Hepatic stellate cell (primary cell): ENCODE measurements at places on chromosomes 16 and 17.

GRCh38 chr16:2493605-2494004 lies 18.7 kb downstream of the TBC1D24 start:
- no peak for DNase-seq

DNA sequence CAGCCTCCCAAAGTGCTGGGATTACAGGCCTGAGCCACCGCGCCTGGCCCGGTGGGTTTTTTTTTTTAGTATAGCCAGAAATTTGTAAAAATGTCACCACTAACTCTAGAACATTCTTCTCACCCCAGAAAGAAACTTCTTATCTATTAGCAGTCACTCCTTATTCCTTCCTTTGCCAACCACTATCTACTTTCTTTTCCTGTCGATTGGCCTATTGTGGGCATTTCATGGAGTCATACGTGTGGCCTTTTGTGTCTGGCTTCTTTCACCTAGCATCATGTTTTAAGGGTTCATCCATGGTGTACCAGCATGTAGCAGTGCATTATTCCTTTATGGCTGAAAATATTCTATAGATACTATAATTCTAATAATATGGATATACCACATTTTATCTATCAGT lies 3.6 kb downstream of the CYB5D2 start:
- DNase-seq, result no peak

GRCh38 chr16:71746442-71747046 lies 22.0 kb upstream of the PHLPP2 start:
- peak; percentile 48 for DNase-seq

GRCh38 chr16:89052890-89053724 lies 40.5 kb upstream of the ACSF3 start:
- DNase-seq, result no peak

DNA sequence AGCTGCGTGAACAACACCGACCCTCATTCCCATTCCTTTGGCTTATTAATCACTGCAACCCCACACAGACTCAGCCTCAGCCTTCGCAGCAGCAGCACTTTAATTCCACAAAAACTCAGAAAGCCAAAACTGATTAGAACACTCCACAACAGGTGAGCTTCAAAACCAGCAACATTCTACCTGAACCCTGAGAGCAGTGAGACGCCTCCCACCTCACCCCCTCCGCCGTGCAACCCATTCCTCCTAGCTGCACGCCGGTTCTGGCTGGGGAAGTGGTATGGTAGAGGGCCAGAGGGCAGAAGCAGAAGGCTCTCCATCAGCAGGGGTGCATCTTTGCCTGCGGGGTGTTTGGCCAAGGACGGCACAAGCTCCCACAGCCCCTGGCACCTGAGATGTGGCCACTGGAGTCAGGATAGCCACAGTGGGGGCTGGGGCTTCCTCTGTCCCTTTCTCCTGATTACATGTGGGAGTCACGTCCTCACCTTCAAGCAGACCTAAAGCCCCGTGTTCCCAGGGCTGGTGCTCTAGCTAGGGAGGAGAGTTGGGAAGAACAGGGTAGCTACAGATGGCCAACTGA lies 1.6 kb downstream of the BORCS6 start:
- no peak for DNase-seq

DNA sequence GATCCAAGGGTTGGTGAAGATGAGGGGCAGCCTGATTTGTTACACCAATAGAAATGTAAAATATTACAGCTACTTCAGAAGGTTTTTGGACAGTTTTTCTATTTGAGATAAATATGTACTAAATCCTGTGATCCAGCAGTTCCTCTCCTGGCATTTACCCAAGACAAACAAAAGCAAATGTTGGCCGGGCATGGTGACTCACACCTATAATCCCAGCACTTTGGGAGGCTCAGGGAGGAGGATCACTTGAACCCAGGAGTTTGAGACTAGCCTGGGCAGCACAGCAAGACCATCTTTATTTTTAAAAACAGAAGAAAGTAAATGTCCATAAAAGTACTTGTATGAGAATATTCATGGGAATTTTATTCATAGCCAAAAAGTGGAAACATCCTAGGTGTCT lies 64.8 kb upstream of the MRC2 start:
- DNase-seq, result no peak

DNA sequence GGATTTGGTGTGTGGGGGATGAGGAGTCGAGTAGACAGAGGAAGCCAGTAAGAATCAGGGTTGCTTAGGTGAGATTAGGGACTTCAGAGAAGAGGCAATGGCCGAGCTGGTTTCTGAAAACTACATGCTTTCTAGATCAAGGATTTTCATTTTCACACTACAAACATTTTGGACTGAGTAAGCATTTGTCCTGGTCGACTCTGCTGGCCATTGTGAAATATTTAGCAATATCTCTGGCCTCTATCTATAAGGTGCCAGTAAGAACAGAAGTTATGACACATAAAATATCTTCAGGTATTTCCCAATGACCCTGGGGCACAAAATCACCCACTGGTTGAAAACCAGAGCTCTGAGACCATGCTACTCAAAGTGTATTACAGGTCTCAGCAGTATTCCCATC lies 1275.1 kb upstream of the CDH8 start:
- DNase-seq, result no peak

DNA sequence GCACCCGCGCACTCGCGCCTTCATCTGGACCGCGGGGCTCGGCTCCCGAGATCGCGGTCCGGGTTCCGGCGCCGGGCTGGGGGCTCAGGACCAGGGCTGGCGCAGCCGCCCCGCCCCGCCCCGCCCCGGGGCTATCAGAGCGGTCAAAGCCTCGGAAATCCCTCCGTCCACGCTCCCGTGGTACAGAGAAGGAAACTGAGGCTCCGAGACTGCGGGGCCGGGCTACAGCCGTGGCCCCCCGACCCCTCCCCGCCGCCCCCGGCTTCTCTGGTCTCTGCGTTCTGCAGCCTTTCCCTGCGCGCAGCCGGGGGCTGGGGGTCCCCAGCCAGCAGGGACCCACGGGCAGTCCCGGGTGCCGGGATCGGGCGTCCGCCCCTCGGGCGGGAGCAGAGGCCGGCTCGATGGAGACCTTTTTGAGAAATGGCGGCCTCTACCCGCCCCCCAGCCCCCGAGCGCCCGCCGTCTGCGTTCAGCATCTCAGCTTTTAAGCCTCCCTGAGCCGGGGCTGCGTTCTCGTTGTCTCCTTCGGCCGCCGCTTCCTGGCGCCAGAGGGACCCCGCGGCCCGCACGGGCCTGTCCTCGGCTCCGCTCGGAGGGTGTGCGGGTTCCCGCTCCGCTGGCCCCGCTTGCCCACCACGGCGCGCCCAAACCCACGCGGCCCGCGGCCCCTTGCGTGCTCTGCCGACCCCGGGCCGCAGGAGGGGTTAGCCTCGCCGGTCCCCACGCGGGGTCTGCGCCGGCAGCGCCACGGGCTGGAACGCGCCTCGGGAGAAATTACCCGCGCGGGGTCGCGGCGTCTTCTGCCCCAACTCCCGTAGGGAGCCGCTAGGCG lies 1.5 kb upstream of the NPTX1 start:
- peak; percentile 90 for DNase-seq

- DNase-seq, result no peak
These were observed 17.4 kb upstream of the ERN1 start for GRCh38 chr17:64147110-64148016.

DNA sequence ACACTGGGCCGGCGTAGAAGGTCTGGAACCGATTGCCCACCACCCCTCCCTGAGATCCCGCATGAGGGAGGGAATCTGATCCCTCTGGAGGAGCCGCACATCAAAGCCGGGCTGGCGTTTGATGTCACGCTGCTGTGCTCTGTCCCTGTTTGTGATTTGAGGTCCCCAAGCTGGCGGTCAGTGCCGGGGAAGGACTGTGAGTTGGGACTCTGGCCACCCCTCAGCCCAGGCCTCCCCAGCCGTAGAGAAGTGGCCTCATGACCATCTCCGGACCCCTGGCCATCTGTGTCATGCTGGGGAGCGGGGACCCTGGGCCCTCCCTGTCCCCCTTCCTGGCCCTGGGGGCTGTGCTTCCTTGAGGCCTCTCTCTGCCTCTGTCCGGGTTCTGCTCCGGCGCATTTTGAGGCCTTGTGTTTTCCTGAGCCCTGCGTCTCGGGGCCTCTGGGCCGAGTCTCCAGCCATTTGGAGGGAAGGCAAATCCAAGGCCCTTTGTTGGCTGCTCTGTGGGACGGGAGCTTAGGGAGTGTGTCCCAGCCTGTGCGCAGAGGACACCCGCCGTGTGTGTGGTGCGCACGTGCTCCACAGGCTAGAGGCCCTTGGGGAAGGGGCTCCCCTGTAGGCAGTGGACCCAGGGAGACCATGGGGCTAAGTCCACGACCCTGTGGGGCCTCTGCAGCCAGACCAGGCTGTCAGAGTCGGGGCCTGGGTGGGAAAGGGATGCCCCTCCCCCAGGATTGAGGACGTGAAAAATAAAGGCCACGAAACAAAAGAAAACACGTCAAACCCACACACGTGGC lies 15.1 kb downstream of the ASPSCR1 start:
- DNase-seq, result no peak

- DNase-seq, result no peak
These were observed 41.8 kb downstream of the KCNJ12 start for GRCh38 chr17:21417921-21418320.

GRCh38 chr17:78808163-78808562 lies 26.1 kb upstream of the CYTH1 start:
- no peak for DNase-seq
